RCC 7860 (cell line): ENCODE measurements at places on chromosomes 1 and 21.
A peak's percentile ranks its signal among the peaks of the same experiment; 100 is the strongest.

GRCh38 chr1:14441302-14441741, 157.2 kb upstream of the KAZN start:
- DNase-seq: peak; percentile 22

GRCh38 chr1:44842486-44842861, 579 bp downstream of the PTCH2 start:
- DNase-seq: no peak

- peak; percentile 46 for DNase-seq
These were observed 3.0 kb downstream of the AURKAIP1 start for GRCh38 chr1:1371746-1372711.

- DNase-seq: no peak
These were observed 311.8 kb upstream of the B3GALT2 start for GRCh38 chr1:193498088-193498655.

- no peak for DNase-seq
These were observed 33.5 kb downstream of the SYF2 start for GRCh38 chr1:25198663-25199252.

DNA sequence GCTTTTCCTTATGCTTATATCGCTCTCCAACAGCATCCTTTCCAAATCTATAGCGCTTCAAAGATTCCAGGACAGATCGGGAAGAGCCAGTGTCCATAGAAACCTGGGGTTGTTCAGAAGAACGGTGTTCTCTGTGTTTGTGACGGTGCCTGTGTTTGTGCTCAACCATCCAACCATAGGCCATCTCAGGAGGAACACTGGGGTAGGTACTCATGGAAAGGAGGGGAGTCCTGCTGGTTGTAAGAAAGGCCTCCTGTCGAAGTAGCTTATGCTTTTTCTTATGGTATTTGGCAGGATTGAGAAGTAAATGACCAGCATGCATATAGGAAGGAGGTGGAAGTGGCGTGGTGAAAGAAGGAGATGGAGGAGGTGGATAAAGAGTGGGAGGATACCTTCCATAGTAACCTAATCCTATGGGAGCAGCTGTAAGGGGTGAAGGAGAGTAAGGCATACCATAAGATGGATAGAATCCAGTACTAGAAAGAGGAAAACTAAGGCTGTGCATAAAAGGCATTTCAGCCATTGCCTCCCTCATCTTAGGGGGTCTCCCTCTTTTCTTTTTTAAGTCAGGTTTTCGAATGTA, 84.2 kb downstream of the ASH1L start:
- DNase-seq: no peak

GRCh38 chr1:213720032-213720431, 267.7 kb upstream of the PROX1 start:
- DNase-seq: no peak

GRCh38 chr1:39269791-39270342, 65.4 kb downstream of the MACF1 start:
- DNase-seq: no peak

DNA sequence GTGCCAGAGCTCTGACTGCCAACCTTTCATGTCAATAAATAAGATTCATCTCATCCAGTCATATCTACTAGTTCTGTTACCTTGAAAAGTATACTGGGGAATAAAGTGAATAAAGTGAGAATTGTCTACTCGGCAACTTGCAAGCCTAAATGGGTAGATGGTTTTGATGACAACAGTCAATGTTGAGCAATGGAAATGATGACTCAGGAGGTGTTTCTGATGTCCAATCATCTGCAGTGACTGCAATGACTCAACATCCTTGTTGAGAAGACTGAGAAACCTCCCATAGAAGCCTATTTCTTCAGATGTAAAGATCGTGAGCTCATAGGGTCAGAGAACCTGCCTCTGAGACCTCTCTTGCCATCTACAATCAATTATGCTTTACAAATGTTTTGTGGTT, 276.4 kb downstream of the SPATA17 start:
- DNase-seq: peak; percentile 9

DNA sequence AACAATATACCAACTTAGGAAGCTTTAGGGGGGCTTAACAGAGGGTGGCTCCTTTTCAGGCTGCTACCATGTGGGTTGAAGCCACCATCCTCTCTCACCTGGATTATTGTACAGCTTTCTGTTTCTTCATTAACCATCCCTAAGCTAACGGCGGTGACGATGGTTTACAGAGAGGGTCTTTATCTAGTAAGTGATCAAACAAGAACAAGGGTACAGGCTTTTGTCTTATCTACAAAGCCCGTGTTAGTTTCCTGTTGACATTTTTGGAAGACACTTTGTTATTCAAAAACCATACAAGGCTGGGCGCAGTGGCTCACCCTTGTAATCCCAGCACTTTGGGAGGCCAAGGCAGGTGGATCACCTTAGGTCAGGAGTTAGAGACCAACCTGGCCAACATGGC, 20.4 kb downstream of the SLC25A33 start:
- DNase-seq: no peak

- DNase-seq: no peak
These were observed 225.4 kb downstream of the RHOU start for GRCh38 chr1:228960705-228961104.

DNA sequence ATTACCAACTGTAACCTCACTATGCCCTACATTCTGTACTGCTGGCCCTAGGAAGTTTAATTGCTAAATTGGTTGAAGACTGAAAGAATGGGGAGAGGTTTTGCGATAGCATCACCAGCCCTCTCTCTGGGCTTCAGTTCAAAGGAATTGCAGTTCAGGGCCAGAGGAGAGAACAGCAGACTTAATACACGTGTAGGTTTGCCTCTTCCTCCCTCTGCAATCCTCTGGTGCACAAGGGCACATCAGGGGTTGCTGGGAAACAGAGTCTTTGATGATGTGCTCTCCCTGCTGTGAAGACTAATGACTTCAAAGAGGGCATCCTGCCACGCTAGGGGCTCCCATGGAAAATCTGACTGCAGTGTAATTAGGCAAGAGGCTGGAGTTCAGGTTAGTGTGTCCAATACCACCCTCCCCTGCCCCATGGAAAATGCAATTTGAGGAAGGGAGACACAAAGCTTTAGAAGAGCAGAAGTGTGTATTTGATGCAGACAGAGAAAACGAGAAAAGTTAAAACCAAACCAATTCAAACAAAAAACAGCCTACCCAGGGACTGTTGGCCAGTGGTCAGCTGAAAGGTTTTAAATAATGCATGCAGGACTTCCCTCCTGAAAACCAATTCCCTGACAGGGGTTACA, 167.9 kb downstream of the ASTN1 start:
- DNase-seq: no peak

- DNase-seq: no peak
These were observed 692 bp downstream of the SORT1 start for GRCh38 chr1:109396871-109397580.

GRCh38 chr1:180515364-180515763, 13.0 kb upstream of the ACBD6 start:
- no peak for DNase-seq

- no peak for DNase-seq
These were observed 49.1 kb downstream of the ERI3 start for GRCh38 chr1:44305962-44306422.

DNA sequence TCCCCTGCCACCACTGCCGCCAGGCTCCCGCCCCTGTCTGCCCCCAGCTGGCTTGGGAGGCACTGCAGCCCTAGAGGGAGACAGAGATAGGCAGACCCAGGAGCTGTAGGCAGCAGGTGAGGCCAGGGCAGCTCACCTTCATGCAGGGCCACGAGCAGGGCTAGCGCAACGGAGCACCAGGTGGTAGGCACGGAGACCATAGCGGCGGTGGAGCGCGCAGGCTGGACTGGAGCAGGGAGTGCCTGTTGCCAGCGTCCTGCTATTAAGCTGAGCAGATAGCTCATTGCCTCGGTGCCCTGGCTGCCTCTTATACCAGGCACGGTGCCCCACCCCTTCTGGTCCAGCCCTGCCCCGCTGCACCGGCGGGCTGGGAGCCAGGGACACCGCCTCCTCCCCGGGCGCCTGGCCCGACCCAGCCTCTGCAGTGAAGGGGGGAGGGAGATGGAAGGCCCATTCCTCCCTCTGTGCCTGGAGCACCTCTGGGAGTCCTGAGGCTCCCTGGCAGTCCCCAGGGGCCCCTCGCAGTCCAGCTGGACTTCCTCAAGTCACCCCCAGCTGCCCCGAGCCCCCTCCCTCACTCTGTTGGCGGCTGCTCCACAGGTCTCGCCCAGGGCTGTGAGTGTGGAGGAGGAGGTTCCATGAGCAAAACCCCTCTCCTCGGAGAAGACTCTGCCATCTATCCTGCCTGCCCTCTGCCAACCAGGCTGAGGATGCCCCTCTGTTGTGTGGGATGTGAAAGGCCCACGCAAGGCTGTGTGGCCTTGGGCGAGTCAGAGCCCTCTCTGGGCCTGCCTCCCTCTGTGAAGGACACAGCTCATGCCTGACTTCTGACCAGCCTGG, at the start of gene EDN2:
Gene EDN2 (minus strand): TSS at position 282 of the 840 bp plus-strand sequence. CDS start 82 bp downstream, at position 200.
- no peak for DNase-seq

- no peak for DNase-seq
These were observed 2.1 kb downstream of the SH3BGRL3 start for GRCh38 chr1:26281971-26282370.

- no peak for DNase-seq
These were observed 81.8 kb upstream of the SLC44A3 start for GRCh38 chr1:94738371-94738770.

- DNase-seq: no peak
These were observed 125.6 kb downstream of the BARHL2 start for GRCh38 chr1:90591355-90591969.

GRCh38 chr1:54986025-54986424, 5.6 kb downstream of the TMEM61 start:
- DNase-seq: no peak

GRCh38 chr1:87902830-87903229, 574.1 kb downstream of the LMO4 start:
- DNase-seq: no peak

DNA sequence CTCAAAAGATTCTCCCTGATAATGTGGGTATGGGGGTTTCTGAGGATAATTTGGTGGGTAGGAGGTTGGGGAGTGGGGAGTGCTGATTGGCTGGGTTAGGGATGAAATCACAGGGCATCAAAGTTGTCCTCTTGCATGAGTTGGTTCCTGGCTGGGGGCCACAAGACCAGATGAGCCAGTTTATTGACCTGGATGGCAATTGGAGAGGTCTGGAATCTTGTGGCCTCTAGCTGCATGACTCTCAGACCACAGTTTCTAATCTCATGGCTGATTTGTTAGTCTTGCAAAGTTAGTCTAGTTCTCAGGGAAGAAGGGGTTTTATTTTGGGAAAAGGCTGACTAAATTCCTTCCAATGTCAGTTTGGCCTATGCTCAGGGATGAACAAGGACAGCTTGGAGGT, 3.3 kb upstream of the GBP1 start:
- no peak for DNase-seq

DNA sequence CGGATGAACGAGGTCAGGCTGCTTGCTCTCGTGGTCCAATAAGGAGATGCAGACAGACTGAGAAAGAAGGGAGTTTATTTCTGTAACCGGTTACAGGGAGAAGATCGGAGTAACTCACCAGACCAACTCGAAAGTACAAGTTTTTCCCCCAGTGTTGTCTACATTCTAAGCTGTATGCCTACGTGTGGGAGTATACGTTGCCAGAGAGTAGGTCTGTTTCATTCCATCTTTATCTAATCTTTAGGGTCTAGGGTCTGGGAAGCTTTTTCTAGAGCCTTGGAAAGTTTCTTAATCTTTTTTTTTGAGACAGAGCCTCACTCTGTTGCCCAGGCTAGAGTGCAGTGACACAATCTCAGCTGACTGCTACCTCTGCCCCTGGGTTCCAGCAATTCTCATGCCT, 4.7 kb upstream of the PADI1 start:
- no peak for DNase-seq

- DNase-seq: no peak
These were observed 254.7 kb downstream of the USH2A start for GRCh38 chr1:216168546-216168945.

DNA sequence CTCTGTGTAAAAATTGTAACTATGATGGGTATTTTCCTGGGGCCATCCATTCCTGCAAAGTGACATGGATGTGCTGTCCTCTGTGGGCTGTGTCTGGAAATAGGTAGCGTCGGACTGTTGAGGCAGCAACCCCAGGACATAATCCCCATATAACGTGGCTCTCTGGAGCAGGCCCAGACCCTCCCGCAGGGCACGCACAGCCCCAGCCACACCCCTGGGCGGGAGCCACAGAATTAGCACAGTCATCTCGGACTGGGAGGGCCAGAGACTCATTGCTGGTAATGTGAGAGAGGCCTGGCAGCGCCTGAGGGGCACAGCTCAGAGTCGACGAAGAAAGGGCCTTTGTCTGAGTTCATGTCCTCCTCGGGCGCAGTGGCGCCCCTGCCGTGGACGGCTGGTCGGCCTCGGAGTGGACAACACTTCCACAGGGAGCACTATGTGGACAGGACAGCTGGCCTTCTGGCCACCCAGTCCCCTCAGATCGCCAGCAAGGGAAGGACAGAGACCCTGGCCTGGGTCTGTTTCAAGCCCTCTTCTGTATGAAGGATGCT, 20.1 kb downstream of the SIM2 start:
- DNase-seq: no peak

DNA sequence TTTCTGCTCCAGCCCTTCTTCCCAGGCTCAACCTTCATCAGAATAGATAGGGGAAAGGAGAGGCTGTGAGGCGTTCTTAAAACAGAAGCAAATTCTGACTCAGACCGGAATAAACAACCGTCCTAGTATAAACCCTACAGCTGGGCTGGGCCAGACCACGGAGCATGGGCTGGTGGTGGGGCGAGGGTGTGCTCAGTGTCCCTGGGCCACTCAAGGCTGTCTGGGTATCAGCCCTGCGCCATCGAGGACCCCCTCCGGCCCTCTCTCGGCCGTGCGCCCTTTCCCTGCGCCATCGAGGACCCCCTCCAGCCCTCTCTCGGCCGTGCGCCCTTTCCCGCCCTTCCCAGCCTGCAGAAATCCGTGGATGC, 36.0 kb downstream of the CAPN2 start:
- no peak for DNase-seq

DNA sequence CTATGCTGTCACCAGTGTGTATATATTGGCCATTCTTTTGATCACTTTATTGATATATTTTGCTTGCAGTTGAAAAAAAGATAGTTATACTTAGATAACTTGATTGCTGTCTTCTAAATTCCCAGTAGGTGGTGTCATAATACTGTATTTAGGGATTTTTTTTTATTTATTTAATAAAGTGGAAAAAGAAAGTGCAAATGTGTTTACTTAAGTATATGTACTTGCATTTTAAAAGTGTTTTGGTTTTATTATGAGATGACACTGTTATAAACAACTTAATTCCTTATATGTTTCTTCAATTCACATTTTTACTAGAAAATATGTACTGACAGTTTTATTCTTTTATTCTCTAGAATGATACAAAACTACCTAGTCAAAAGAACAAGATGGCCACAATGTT, 164.8 kb downstream of the USP25 start:
- DNase-seq: peak; percentile 45

GRCh38 chr1:158019171-158019868, 25.9 kb downstream of the KIRREL1 start:
- DNase-seq: peak; percentile 90

- DNase-seq: no peak
These were observed 154.3 kb downstream of the MAST2 start for GRCh38 chr1:45957684-45958083.
